Activated CD4-positive, alpha-beta T cell treated with anti-CD3 and anti-CD28 coated beads, Interleukin-2, amount 10 ng/mL, durations not matched to agents 24 days and 14 days (primary cell): ENCODE measurements at places on chromosomes 1 and 21. TPM values are rescaled to one million over a fixed set of nuclear protein-coding genes. Genes with fewer than 3 reads are reported as not detected.

- no peak for DNase-seq
Measured at GRCh38 chr21:39263372-39263771, 50.1 kb downstream of the BRWD1 start.

- DNase-seq = no peak
Measured at GRCh38 chr1:236172041-236172579, 29.8 kb downstream of the GPR137B start.

Gene STUM
- not detected in 2 replicates for total RNA-seq

Gene TDRD5
- not detected in 2 replicates for total RNA-seq

Gene AMY1A
- not detected in 2 replicates for total RNA-seq

Gene ITLN2
- total RNA-seq = not detected in 2 replicates
